ENCODE measurements at places on chromosomes 2 and 18.
A peak's percentile ranks its signal among the peaks of the same experiment; 100 is the strongest.

DNA sequence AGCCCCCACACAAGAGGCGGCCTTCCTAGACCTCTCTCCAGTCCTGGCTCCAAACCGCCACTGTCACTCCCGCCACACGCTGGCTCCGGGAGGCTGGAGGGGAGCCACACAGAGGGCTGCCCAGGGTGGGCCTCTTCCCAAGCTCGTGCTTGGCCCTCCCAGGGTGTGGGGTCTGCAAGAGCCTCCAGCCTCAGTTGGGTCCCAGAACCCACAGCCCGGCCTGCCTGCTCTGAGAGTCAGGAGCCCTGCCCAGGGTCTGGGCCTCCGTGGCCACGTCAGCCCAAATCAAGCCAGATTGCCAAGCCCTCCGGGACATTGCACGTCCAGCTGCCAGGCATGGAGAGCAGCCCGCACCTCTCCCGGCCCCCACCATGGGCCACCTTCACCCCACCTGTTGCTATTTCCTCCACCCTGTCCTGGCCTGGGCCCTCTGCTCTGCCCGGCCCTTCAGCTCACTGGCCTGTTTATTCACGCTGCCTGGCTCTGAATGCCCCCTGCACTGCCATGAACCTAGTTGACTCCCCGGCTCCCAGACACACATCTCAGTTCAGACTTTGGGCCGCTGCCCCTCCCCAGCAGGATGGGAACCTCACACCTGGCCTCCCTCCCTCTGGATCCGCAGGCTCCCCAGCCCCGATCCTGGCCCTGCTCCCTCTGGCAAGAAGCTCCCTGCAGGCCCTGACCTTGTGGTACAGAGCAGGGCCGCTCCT lies 61.0 kb downstream of the BIN1 start:
- DNase-seq, result no peak

DNA sequence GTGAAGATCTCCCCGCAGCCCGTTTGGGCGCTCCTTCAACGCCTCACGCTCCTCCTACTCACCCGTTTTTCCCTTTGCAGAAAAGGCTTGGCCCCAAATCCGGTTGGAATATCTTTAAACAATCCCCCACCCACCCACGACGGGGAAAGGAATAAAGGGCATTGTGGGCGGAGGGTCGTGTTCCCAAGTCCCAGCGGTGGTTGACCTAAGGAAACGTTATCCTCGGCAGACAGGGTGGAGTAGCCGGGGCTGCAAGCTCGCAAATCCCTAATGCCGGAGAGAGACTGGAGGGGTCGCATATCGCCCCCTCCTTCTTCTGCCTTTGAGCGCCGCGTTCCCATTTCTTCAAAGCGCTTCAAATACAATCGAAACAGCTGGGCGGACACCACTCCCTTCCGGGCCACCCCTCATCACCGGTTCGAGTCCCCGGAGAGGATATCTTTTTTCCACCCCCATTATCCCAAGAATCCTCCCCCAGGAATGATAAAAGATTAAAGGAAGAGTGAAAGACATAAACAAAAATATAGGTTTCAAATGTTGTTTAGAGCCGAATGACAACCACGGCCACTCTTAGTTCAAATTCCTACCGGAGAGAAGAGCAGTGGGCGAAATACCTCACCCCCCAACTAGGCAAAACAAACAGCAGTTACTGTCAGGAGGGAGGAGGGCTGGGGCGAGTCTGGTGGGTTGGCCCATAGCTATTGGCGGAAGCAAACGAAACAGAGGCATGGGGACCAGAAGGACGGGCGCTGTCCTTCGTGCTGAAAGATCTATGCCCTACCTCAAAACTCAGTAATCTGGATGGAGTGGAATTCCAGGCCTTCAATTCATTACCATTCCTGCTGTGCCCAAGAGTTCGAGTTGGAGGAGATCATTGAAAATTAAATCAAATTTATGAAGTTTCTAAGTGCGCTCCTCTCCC lies 2.8 kb upstream of the GAD1 start:
- no peak for DNase-seq

DNA sequence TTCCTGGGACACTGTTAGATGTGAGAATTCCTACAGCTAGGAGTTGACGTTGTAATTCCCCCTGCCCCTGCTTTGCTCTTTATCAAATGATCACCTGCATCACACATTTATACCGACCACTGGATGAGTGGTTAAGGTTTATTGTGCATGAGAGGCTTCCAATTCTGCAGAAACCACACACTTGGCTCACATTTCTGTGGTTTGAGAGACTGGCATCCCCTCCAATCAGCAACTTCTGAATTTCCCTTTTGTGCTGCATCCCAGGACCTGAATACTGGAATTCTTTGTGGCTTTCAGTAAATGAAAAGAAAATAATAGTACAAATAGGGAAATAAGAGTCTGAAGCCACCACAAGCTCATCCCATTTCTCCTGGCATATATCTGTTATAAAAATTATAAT lies 628.7 kb upstream of the PIK3C3 start:
- no peak for DNase-seq

DNA sequence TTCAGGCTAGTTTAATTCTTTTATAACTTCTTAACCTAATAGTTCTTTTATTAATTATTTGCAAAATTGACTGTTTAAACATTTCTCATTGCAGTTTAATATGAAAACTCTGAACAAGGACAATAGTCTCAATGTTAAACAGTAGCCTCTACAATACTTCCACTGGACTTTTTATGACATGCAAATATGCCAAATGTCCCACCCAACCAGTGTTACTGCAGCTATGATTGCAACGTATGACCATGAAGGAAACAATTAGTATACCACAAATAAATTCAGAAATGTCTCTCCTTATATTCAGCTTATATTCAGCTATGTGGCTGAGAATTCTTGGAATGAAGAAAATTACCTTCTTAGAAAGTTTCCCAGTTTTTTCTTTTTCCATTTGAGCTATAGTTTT lies 688.6 kb downstream of the DCC start:
- no peak for DNase-seq

DNA sequence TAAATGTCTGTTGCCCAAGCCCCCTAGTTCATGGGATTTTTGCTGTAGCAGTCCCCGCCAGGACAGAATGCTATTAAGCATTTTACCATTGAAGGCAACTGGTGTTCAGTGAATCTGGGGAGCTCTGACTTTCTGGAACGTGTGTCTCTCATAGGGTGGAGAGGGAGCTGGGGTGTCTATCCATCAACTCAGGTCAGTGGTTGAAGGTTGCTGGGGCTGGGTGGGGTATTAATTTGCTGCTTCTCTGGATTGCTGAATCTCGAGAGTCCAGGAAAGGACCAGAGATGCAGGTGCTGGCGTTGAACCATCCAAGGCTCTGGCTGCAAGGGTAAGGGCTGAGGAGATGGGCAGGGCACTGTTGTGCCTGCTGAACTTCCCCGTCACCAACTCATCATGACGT lies 66.8 kb upstream of the NCK2 start:
- DNase-seq, result peak; percentile 89

- DNase-seq, result no peak
Observed at GRCh38 chr2:108220942-108221541, 18.7 kb upstream of the SULT1C3 start.

- no peak for DNase-seq
Observed at GRCh38 chr2:140473851-140474250, 1657.0 kb downstream of the LRP1B start.

- peak; percentile 77 for DNase-seq
Observed at GRCh38 chr18:58755304-58756010, 84.2 kb downstream of the MALT1 start.

DNA sequence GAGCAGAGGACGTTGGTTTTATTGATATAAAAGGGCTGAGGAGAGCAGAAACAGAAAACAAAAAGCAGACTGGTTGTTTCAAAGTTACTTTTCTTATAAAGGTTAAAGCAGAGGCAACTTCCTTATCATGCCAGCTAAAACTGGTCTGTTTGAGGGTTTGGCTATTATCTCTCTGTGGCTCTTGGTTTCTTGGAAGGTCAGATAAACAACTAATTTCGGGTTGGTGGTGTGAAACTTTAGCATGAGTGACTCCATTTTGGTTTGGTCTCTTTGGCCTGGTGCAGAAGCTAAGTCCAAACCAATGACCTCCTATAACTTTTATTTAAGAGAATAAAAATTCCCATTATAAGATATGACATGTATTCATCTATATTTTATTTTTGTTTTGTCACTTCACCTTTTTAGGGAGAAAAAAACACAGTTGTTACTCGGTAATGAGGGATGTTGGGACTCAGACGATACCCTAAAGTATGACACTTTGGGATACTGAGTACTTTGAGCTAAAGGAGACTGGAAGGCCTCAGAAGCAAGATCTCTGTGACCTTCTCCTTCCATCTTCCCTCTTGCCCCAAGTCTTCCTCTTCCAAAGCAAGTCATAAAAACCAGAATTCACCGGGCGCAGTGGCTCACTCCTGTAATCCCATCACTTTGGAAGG lies 23.3 kb downstream of the TNFAIP6 start:
- no peak for DNase-seq

GRCh38 chr2:215683295-215683694 lies 247.4 kb upstream of the FN1 start:
- DNase-seq, result no peak

DNA sequence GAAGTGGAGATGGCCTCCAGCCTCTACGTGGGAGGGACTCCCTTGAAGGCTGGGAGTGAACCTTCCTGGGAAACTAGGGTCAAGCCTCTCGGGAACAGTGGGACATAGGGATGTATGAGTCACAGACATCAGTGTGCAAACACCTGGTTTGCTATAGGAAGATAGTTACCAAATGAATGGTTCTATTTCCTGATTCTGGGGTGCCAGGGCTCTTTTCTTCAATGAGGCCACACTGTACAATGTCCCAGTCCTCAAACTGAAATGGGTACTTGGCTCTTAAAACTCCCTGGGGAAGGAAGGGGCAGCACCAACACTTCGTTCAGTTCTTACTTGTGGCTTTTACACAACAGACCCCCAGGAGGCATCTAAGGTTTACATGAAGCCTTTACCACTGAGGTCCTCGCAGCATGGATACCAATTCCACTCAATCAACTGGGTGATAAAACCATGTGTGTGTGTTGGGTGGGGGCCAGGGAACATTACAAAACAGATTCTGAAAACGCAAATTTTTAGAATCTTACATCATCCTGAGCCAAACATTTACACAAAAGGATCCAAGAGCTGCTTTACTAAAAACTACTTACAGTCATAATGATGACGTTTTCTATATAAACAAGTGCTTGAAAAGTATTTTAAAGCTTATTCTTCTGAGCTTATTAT lies 10.4 kb downstream of the ERFE start:
- DNase-seq, result no peak

GRCh38 chr2:151900331-151900730 lies 72.1 kb upstream of the ARL5A start:
- DNase-seq, result no peak

GRCh38 chr18:26056291-26056690 lies 34.1 kb downstream of the SS18 start:
- no peak for DNase-seq

GRCh38 chr2:232578626-232579025 lies 28.1 kb downstream of the EIF4E2 start:
- DNase-seq, result no peak

- DNase-seq, result no peak
Observed at GRCh38 chr2:118375907-118376485, 287.7 kb downstream of the INSIG2 start.

GRCh38 chr2:20662308-20662937 lies 4.5 kb upstream of the GDF7 start:
- no peak for DNase-seq

GRCh38 chr2:54535599-54536195 lies 79.6 kb downstream of the SPTBN1 start:
- DNase-seq, result no peak

DNA sequence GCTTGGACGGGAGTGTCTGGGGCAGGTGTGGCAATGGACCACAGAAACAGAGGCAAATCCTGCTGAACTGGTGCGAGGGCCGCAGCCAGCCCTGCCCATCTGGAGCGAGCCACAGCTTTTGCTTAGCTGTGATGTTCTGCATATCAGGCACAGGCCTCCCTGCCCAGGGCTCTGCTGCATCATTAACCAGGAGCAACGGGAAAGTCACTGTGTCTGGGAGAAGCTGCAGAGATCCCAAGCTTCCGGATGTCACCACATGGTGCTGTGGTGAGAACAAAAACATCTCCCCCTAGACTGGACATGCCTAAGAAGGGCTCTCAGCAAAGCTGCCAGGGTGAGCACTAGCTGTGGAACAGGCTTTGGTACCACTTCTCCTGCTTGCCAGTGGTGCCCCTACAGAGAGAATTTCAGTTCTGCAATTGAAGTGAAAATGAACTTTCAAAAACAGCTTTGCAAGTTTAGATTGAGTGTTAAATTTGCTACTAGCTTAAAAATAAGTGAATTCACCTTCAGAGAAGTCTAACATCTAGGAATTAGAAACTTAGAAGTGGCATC lies 172.9 kb upstream of the MYT1L start:
- peak; percentile 91 for DNase-seq

DNA sequence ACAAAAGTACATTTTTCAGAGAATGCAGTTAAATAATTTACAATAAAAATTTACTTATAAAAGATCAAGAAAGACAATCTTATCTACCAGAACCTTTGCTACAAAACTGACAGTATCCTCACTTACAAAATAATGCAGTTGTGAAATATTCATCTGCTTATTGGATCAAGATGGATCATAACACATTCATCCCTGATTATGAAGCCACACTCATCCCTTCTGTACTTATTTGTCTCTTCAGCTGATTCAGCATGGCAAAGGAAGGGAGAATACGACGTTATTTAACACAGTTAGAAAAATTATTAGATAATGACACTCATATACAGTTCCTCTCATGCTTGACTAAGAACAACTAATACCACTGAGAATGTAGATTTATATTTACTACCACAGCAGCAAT lies 46.4 kb downstream of the TCF4 start:
- no peak for DNase-seq

GRCh38 chr2:11712866-11713265 lies 33.6 kb upstream of the LPIN1 start:
- DNase-seq, result no peak

DNA sequence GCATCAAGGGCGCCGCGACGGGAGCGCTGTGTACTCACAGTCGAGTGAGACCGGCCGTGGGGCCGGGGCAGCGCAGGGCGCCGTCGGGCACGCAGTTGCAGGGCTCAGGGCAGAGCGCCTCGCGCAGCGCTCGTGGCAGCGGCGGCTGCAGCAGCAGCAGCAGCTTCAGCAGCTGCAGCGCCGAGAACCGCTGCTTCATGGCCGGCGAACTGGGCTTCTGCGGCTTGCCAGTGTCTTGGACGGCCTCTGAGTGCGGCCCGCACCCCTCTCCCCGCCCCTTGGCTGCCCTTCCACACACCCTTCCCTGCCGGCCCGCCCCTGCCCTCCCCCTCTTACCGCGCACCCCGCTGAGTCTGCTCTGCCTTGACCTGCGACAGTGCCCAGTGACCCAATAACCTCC lies at the start of gene LHCGR:
TSS of gene LHCGR (minus strand) at position 252 of the 400 bp plus-strand sequence. CDS start at position 199, 53 bp downstream.
- no peak for DNase-seq

GRCh38 chr2:219086196-219086595 lies 25.5 kb upstream of the IHH start:
- no peak for DNase-seq

DNA sequence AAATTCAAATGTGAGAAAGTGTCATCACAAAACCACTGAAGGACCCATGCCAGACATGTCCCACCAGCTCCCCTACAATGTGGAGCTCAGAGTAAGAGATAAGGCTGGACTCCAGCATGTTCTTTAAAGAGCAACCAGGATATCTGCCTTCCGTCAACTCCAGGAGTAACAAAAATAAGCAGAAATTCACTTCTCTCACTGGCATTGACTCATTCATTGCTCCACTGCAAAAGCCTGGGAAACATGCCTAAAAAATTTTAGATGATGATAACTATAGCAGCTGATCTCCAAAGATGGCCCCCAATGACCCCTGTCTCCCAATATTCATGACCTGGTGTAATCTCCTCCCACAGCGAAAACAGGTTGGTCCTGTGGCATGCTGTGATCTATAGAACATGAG lies 314.5 kb downstream of the NCKAP5 start:
- no peak for DNase-seq

GRCh38 chr2:239251971-239252370 lies 148.8 kb downstream of the HDAC4 start:
- no peak for DNase-seq

Measured in esophagus muscularis mucosa (tissue), 4 donors.